ENCODE measurements at places on chromosomes 12 and 14.

DNA sequence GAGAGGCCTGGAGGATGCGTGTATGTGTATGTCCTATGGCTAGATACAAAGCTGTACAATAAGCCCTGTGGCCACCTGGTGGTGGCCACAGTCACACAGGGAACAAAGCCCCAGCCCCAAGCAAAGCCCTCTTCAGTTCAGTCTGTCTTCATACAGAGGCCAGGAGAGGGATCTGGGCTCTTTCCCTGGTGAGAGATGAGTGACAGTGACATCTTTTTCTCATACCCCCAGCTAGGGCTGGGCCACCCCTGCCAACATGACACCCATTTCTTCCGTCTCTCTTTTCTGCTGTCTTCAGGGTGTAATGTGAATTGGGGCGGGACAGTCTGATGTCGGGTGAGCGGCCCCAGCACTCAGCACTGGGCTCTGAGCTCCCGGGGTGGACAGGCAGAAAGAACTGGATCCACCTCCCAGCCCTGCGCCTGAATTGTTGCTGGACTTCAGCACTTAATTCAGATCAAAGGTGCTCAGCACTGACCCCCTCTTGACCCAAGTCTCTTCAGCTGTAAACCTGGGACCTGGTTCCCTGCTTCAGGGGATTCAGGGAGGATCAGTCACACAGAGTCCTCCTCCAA, 59.8 kb downstream of the SERPINA3 start:
- no peak for DNase-seq

- DNase-seq = no peak
Measured at GRCh38 chr14:73459959-73460358, 1.6 kb upstream of the NUMB start.

DNA sequence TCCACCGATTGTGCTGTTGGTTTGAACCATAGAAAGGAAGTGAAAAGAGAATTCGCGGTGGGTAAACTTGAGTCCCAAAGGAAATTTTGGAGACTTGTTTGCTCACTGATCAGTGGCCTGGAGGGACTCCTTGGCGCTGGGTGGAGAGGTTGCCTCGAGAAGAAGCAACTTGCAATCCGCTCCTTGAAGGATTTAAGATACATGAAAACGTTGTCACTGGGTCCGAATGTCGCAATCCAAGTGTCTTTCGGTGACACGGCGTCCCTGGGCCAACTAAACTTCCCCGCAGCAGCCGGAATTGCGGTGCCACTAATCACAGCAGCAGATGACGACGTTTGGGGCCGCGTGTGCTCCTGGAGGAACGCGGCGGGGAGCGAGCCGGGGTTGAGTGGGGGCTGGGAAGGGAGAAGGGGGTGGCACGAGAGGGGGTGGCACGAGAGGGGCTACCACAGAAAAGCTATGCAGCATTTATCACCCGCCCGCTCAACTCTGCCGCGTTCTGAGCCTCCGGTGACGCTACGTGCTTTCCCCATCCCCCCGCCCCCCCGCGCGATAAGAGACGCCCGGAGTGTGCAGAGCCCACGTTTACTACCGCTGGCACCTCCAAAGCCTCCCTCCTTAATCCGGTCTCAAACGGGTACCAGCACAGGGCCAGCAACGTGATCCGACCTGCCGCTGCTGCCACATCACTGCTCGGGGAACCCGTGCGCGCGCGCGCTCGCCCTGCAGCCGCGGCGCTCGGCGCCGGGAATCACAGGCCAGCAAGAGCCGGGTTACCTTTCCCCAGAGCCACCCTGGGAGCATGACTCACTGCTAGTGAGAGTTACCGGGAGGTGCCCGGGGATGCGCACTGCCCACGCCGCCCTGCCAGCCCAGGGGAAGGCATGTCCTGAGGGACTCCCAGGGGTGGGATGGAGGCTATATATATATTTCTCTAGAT, 833 bp upstream of the BHLHE41 start:
- no peak for DNase-seq

- no peak for DNase-seq
Measured at GRCh38 chr12:89345830-89346740, 6.2 kb downstream of the DUSP6 start.

DNA sequence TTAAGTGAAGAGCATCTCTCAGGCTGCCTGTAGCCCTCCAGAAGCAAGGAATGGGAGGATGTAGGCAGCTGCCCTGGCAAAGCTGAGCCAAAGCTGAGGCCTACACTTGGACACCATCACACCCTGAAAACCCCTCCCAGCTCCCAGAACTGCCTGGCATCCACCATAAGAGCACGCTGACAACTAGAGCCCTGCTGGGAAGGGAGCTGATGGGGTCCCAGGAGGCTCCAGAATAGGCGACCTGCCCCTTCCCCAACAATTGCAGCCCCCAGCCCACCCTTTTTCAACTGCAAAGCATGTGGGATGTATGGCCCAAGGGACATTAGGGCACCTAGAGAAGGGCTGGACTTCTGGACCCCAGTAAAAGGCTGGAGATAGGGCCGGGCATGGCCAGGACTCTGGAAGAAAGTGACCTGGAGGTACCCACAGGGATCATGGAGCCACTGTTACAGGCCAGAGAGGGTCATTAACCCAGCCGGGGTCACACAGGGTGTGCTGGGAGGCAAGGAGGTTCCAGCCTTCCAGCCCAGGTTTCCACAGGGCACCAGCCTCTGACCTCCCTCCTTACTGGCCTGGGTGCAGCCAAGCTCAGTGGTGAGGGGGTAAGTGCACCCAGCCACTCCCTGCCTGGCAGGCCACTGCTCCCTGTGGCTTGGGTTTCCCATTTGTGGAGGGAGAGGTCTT, 27.8 kb downstream of the FAM222A start:
- DNase-seq = no peak

DNA sequence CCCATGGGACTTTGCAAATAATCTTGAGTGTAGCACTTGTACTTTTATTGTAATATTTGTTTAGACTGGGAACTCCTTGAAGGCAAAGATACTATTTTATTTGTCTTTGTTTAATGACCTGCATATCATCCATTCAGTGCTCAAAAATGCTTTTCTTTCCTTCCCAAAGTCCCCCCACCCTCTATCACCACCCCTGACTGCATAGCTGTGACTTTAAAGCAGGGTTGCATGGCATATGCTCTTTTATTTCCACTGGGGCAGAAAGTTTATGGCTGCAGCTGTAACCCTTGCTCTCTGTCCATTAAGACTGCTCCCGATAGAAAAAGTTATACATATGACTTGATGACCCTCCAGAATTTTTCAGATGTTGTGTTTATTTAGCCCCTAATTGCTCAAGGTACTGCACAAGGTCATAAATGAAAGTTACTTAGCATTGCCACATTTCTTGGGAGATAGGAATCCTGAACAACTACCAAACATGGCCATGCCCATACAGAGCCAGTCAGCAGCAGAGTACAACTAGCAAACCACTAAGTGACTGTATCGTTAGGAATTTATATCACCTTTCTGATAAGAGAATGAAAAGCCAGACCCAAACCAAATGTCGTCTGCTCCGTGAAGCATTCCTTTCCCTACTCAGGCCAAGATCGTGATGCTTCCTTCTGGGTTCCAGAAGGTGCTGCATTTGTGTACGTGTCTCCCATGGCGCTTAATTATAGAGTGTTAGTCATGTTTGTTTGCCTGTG, 114.3 kb downstream of the DIP2B start:
- no peak for DNase-seq

- DNase-seq = no peak
Measured at GRCh38 chr12:50222275-50222783, 55.2 kb upstream of the CERS5 start.
